GM06990 (cell line): ENCODE measurements at places on chromosomes 12 and 14.

DNA sequence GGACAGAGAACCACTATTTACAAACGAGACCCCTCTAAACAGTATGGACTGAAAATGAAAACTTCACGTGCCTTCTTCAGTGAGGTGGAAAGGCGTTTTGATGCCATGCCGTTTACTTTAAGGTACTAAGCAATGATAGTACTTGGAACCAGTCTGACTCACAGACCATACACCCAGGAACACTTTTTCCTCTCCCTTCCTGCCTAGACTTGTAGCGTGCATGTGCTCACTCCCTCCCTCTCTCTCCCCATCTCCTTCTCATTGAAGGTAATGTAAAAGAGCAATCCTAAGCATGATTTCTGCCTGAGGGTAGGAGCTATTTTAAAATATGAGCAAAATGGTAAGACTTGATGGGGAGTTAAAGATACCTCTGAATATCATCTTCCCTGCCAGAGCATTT, 5.9 kb upstream of the RPL41 start:
- DNase-seq: no peak

DNA sequence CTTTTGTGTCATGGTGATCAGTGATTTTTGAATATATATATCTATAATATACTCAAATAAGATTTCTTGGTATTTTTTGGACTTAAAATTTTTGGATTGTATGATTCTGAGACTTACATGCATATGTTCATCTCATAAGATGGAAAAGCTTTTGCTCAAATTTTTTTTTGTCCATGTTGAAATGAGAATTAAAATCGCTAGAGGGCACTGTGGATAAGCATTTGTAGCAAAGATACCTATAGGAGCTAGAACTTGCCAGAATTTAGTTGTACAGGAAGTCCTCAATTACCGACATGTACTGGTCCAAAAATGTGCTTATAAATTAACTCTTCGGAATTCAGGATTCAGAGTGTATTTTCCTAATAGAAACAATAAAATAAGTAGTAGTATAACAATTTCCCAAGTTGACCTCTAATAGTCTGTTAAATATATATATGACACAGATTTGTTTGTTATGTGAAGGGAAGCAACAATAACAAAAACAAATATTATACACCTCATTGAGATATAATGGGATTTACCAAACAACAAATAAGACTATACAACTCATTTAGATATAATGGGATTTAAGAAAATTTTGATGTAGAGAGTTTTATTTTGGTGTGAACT, 179.6 kb downstream of the TMEM117 start:
- DNase-seq: no peak

GRCh38 chr12:49580572-49581535, 12.9 kb upstream of the MCRS1 start:
- peak; percentile 34 for DNase-seq

DNA sequence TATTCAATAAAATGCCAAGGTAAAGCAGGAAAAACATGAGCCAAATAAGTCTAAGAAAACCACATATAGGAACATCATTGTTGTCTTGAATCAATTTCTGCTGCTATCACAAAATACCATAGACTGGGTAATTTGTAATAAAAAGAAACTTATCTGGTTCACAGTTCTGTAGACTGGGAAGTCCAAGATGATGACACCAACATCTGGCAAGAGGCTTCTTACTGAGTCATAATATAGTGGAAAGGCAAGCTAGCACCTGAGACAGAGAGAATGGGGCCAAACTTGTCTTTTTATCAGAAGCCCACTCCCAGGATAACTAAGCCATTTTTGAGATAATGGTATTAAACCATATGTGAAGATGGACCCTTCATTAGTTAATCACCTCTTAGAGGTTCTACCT, 975.9 kb downstream of the FLRT2 start:
- no peak for DNase-seq

DNA sequence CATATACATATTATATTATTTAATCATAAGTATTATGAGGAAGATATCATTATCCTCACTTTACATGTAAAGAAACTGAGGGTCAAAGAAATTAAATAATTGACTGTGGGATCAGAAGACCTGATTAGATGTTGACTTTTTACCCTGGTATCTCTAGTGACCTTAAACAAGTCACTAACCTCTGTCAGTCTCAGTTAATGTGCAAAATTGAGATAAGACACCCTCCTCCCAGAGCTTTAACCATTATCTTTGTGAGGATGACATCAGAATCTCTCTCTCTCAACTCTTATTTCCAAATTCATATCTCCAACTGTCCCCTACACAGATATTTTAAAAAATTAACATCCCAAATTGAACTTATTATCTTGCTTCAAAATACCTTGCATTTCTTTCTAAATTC, 177.8 kb downstream of the KLHL28 start:
- no peak for DNase-seq

DNA sequence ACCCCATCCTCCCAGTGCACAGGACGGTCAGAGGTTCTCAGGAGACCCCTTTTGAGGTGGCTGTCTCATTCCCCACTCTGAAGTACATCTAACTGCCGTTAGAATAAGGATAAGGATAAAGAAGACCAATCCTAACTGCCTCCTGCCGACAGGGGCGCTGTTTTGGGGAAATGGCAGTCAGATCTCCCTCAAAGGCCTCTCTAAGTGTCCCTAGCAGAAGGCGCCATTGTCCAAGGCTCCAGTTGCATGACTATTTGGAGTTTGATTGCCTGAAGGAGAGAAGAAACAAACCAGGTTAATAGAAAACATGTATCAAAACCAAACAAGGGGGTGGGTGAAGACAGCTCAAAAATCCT, 29.1 kb upstream of the KLRB1 start:
- no peak for DNase-seq

DNA sequence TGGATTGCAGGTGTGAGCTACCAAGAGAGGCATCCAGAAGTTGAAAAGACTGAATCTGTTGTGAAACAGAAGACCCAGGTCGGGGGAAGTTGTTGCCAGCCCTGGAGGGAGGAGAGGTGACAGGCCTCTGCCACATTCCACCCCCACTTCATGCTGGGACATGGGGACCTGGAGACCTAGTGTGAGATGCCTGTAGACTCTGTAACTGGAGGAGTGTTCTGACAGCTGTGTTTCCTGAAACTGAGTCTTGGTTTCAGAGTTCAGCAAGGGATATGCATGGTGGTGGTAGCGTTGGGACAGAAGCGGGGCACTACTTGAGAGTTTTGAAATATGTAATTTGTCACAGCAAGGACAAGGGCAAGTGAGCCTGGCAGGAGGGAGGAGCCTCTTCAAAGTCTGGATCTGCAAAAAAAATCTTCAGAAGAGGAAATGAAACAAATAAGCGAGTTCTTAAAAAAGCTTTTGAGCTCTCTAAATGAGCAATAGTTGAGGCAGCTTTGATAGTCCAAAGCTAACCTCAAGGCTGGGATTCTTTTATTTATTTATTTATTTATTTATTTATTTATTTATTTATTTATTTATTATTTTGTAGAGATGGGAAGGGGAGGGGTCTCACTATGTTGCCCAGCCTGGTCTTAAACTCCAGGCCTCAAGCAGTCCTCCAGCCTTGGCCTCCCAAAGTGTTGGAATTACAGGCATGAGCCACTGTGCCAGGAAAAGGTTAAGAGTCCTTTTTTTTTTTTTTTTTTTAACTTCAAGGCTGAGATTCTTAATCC, 58.9 kb upstream of the EEA1 start:
- peak; percentile 84 for DNase-seq

DNA sequence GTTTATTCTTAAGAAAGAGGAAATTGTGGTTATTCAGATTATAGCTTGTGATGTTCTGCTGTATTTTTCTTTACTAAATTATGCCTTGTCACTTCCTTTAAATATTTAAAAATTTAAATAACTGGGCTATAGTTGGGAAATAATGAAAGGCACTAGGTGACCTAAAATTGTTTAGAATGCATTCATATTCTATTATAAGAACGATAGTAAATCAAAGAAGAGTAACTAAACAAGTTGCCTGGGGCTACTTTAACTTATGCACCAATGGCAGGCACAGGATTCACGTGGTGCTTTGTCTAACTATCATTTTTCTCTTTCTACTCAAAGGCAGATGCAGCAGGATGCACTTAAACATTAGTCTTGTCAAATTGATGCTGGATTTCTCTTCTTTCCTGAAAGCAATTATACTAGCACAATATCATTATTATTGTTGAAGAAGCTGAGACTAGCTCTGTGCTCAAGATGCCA, 190.7 kb upstream of the PPFIA2 start:
- DNase-seq: no peak

- no peak for DNase-seq
Observed at GRCh38 chr12:22461786-22462185, 82.6 kb downstream of the C2CD5 start.

GRCh38 chr14:93317210-93317874, 15.5 kb downstream of the BTBD7 start:
- DNase-seq: no peak

DNA sequence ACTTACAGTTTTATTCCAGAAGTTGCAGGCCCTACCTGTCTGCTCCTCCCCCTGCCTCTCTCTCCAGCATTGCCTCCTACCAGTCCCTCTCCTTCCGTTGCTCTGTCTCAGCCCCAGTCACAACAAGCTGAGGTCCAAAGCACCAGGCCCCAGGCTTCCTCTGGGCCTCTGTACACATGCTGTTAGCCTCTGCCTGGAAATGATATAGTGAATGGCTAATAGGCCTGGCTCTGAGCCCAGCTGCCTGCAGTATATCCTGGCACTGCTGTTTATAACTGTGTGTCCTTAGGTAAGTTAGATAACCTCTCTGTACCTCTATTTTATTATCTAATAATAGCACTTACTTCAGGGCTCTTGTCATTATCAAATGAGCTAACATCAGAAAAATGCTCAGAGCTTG, 114.9 kb upstream of the PWP1 start:
- DNase-seq: no peak

DNA sequence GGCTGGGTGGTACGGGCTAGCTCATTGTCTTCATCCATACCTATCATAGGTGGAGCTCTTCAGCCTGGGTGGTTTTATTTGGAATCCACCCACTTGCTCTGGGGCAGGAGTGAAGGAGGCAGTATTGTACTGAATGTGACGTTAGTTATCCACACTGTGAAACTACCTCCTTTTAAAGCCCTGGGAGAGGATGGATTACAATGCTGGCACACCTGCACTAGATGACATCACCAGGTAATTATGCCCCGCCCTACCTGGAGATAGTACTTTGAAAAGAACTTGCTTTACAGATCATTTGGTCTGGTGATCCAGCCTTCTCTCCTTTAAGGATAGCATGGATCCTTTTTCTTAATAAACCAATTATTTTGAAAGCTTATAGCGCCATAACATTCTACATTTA, 78.0 kb downstream of the B4GALNT3 start:
- DNase-seq: no peak

GRCh38 chr12:47935184-47935583, 28.2 kb upstream of the TMEM106C start:
- DNase-seq: no peak

DNA sequence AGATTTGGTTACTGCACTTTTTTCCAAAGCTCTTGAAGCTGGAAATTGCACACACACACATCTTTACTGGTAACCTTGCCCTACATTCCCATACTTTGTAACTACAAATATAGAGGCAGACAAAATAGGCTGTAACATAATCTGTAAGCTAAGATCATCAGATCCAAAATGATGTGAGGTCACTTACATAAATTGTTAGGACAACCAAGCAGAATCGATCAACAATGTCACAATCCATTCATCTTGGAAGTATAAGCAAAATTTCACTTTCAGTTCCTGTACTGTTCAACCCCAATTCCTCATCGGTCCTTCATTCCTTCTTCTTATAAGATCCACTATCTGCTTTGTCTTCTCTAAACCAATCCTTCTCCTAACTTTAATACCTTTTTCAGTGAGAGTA, 72.6 kb downstream of the EPS8 start:
- DNase-seq: no peak

- DNase-seq: no peak
Observed at GRCh38 chr12:34215213-34215892, 193.1 kb downstream of the ALG10 start.

DNA sequence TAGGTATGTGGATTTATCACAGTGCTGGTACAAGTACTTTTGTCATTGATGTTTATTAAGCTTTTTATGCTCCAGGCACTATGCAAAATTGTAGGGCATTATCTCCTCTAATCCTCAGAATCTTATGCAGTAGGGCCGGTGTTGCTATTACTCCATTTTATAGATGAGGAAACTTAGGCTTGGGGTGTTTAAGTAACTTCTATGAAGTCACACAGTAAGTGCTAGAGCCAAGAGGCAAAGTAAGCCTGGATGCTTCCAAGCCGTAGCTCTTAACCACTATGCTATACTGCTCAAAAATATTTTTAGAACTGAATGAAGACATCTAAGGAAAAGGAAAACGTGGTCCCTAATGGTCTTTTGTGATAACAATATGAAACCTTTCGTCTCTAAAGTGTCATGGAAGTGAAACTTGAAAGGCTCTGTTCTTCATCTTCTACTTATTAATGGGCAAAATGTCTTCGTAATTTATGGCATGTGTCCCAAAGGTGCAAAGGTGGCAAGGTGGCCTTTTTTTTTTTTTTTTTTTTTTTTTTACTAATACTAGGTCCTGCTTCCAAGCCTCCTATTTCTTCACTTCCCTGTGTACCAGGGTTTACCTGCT, 85.2 kb downstream of the ETV6 start:
- no peak for DNase-seq

GRCh38 chr12:119005913-119006312, 24.6 kb downstream of the SRRM4 start:
- DNase-seq: no peak

- DNase-seq: no peak
Observed at GRCh38 chr12:54060975-54061778, 7.5 kb downstream of the HOXC4 start.

DNA sequence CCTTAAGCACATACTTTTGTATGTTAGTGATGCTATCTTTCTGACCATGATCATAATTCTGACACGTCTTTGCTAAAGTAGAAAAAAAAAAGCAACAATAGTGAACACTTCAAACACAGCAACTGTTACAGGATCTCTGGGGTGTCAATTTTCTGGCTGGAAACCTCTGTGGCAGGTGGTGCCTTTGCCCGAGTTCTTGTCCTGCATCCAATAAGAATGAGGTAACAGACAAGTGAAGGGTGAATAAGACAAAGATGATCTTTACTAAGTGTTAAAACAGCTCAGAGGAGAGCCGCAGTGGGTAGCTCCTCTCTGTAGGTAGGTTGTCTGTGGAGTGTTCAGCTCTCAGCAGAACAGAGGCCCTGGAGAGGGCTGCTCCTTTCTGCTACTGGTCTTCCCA, 20.9 kb upstream of the PLBD1 start:
- DNase-seq: no peak

DNA sequence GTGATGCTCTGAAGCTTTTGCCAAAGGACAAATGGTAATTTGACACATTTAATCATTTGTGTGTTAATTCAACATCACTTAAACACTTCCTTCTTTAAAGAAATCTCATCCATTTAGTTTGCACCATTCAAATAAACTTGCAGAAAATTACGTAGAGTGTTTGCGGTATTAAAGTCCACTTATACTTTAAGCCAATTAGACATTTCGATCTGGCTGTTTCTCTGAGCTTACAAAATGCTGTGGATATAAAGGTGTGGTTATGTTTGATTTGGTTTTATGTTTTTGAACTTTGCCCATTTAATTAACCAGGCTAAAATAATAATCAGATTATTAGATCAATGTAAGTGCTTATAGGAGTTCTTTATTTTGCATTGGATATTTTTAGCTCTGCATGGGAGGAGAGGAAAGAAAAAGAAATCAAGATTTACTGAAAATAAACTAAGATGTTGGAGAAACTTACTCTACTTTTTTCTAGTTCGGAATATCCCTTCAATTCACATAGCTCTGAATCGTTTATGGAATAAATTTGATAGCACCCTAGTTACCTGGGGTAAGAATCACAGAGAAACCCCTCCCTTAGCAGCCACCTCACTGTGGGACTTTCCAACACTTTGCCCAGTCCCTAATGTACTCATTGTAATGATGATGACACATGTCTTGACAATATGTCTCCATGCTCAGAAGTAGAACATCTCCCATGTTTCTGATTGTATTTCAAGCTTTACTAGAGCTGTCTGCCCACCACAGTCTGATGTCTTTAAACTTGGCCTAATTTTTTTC, 268.0 kb downstream of the BTG1 start:
- no peak for DNase-seq
